ENCODE measurements at places on chromosomes 12 and 14.

GRCh38 chr12:103801709-103802585 lies 39.1 kb downstream of the NT5DC3 start:
- no peak for DNase-seq

- no peak for DNase-seq
Observed at GRCh38 chr12:40986001-40986400, 202.1 kb upstream of the PDZRN4 start.

DNA sequence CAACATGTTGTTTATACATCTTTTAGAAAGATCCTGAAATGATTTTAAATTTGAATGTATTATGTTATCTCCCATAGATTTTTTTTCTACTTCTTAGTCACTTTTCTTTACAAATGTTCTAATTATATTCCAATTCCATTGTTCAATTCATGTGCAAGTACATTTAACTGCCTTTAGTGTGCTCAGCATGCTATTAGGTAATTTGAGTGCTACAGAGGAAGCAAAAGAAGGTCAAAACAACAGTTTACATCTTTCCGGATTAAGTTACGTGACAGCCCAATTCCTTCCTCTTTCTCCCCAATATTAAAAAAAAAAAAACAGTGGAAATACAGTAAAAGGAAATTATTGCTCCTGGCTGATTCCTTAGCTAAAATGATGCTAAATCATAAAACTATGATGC lies 98.3 kb downstream of the RTN1 start:
- DNase-seq, result no peak

DNA sequence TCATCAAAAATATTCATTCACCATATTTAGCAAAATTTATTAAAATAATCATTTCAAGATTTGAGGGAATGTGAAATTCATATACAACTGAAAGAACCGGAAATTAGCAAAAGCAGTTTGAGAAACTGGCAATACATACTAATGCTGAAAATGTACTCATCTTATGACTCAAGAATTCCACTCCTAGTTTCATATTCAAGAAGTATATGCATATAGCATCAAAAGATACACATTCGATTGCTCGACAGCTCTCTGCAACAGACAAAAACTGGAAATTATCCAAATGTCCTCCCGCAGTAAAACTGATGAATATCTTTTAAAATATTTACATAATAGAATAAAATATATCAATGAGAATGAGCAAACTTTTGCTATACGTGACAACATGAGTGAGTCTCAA lies 189.2 kb upstream of the MGAT4C start:
- DNase-seq, result no peak

DNA sequence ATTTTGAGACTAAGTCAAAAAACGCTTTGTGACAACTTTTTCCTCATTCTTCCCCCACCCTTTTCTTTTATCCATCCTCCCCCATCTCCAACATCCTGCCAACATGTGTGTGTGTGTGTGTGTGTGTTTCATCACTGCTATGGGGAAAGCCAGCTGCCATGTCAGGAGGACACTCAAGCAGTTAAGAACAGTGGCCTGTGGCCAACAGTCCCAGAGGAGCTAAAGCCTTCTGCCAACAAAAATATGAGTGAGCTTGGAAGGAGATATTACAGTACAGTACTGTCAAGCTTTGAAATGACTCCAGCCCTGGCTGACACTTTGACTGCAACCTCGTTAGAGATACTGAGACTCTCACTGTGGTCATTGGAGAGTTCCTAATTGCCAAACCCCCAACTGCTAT lies 5.0 kb upstream of the CSRP2 start:
- no peak for DNase-seq

DNA sequence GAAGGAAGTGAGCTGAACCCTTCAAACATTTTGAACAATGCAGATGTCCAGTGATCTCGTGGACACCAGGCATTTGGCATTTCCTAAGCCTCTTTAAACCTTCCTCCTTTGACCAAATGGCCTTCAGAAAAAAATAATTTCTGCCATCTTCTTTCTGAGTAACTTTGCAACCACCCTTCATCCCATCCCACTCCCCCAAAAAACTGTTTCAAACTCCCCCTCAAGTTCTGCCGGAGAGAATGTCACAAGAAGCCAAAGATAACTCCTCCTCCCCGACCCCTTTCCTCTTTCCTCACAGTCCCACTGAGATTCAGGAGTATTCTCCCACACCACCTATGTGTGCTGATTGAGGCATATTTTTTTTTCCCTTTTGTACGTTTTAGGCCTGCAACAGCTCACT lies 1.7 kb downstream of the KSR2 start:
- no peak for DNase-seq

Measured in brain (organoid and tissue), 16 donors.